GDM1 (cell line): ENCODE measurements at places on chromosomes 3 and 15.

GRCh38 chr3:31671451-31671850 is 138.7 kb downstream of the STT3B start:
- no peak for DNase-seq

GRCh38 chr3:7695049-7695448 is 806.6 kb upstream of the LMCD1 start:
- no peak for DNase-seq

- no peak for DNase-seq
These were observed 397.6 kb upstream of the WNT5A start for GRCh38 chr3:55884491-55885285.

GRCh38 chr3:128195369-128195768 is 42.1 kb downstream of the EEFSEC start:
- DNase-seq: no peak
